ENCODE measurements at places on chromosomes 2 and 18. TPM values are rescaled to one million over a fixed set of nuclear protein-coding genes. Genes with fewer than 3 reads are reported as not detected.

Gene EMILIN2
- 53.4 TPM for total RNA-seq

Gene OSR1
- not detected for total RNA-seq

Gene DYNAP
- not detected for total RNA-seq

Gene NAT8
- not detected for total RNA-seq

Gene ASAP2
- total RNA-seq = 0.74 TPM

Gene D2HGDH
- total RNA-seq = 39.9 TPM

Gene LYG2
- not detected for total RNA-seq

Gene TRIM43
- total RNA-seq = 0.25 TPM

DNA sequence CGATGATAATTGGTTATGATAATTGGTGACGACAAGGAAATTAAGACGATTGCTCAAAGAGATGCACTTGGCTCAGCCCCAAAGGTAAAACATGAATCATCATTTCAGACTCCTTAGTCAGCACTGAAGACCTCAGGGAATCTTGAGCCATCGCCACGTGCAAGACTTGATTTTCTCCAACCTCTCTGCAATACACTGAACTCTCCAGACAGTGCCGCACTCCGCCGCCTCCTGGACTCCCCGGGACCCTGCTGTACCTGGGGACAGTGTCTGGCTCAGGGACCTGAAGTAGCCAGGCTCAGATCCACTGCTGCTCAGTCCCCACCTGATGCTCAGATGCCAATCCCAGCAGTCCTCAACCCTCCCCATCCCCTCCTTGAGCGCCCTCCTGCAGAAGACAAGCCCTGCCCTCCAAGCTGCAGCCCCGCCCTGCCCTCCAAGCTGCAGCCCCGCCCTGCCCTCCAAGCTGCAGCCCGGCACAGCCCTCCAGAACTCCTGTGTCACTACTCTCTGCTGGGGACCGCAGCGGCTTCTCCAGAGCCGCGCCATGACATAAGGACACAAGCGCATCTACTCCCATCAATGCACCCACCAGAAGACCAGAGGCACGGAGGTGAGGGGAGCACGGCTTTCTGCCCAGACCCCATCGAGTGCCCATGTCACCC, 1.1 kb downstream of the TMEM18 start:
- peak; percentile 28 for DNase-seq

DNA sequence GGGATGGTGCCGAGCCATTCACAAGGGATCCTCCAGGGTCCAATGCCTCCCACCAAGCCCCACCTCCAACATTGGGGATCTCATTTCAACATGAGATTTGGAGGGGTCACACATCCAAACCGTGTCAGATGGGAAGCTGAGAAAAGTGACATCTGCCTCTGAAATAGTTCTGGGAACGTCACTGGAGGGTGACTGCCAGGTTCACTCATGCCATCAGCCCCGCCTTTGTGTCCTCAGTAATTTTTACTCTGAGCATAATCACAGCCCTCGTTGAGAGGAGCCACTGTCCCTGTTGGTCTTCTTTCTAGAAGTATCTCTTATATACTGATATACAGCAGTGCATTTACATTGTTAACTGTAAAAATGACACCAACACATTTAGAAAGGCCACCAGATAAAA, 67.4 kb downstream of the KLHL29 start:
- DNase-seq = no peak

- no peak for DNase-seq
These were observed 227.5 kb downstream of the GULP1 start for GRCh38 chr2:188519136-188519535.

DNA sequence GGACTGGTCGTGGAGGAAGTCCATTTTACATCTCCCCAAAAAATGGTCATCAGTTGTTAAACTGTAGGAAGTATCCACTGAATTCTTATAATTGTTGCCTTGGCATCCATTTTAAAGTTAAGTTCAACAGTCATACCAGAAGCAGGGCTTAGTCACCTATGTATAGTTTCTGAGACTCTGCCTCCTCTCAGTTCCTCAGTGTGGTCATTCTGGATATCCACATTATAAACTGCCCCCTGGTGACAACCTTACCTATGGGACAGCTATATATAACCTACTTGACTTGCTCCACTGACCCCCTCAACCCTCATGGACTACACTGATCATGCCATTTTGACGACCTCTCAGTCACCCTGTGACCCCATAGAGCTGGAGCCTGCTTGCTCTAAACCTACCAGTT, 617.0 kb downstream of the LRP1B start:
- no peak for DNase-seq

DNA sequence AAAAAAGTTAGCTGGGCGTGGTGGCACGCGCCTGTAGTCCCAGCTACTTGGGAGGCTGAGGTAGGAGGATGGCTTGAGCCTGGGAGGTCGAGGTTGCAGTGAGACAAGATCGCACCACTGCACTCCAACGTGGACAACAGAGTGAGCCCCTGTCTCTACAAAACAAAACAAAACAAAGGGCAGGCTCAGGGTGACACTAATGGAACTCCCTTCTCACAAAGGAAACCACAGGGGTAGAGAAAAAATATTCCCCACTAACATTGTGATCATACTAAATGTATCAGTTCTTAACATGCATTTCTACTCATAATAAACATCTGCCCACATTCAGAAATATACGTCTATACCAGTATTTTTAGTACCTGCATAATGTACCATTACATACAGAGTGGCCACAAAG, 21.1 kb downstream of the STAM2 start:
- no peak for DNase-seq

DNA sequence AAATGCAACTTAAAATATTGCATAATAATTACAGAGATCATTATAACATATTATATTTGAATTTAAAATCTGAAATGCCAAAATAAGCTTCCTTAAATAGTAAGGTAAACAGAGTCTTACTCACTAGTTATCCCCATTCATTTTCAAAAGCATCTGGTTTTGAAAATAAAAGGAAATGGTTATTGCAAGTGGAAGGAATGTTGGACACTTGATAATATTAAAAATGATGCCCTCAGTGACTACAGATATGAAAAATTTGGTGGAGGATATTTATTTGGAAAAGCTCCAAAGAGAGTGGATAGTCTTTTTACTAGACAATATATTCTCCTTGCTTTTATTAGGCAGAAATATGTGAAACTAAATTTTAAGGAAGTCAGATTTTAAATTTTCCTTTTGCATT, 39.7 kb downstream of the CDH19 start:
- DNase-seq = no peak

DNA sequence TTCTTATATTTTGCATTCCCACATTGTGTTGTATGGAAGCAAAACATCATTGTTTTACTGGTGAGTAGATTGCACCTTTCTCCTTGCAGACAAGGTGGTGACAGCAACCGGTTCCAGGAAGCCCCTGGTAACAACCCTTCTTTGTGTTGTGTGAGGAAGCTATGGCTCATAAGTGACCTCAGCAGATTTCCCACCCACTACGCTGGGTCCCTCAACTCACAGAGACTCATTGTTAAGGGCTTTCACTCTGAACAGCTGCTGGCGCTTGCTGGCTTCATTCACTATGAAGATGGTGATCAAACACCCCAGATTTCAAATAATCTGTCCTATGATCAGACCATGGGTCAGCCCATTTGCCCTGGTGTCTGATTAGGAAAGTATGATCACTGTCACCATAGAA, 53.4 kb downstream of the WIPF1 start:
- DNase-seq = no peak

DNA sequence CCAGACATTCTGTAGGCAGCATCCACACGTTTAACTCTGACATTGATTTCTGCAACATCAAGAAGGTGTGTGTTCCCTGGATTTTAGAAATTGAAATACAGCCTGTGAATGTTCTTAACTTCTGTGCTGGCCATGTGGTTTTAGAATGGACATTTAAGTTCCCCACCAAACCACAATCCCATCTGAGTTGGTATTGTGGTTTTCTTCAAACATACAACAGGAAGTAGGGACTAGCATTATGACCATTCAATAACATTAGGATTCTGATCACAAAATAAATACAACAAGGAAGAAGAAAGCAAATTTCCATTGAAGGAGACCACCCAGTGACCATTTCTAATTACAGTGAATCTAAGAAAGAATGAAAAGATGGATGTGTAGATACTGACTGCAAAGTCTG, 51.2 kb downstream of the MAP3K20 start:
- DNase-seq = no peak

DNA sequence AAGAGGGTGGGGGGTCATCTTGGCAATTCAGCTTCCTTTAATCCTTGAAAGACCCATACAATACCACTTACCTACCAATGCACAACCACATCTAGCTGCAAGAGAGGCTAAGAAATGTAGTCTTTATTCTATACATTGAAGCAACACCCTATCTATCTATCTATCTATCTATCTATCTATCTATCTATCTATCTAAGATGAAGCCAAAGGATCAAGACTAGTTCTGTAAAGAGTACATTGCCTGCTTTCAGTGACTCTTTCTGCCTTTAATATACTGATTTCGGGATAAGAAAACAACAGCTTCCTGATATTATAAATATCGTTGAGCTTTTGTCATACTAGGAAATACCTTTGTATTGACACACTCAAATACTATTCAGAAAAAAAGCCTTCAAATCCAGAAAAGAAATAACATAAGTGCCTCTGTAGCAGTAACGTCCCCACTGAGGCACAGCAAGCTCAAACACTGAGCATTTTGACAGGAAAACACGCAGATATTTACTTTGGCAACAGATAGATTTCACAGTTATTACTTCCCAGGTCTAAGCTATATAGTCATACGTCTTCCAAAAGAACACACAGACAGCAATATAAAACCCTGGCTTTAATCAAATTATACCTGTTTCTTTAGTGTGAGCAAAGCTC, 139.4 kb upstream of the SERTAD2 start:
- DNase-seq = no peak

DNA sequence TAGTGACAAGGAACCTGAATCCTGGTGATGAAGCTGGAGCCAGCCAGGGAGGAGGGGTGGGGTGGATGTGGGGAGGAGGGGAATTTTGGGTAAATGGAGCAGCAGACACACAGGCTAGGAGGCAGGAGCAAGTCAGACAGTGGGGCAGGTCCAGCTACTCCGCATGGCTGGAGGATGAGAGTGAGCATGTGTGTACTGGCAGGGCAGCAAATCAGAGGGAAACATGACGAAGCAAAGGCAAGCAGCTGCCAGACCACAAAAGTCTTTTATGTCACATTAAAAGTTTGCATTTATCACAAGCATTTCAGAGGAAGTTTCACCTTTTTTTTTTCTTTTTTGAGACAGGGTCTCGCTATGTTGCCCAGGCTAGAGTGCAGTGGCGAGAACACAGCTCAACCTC, 11.9 kb upstream of the KIDINS220 start:
- DNase-seq = no peak

DNA sequence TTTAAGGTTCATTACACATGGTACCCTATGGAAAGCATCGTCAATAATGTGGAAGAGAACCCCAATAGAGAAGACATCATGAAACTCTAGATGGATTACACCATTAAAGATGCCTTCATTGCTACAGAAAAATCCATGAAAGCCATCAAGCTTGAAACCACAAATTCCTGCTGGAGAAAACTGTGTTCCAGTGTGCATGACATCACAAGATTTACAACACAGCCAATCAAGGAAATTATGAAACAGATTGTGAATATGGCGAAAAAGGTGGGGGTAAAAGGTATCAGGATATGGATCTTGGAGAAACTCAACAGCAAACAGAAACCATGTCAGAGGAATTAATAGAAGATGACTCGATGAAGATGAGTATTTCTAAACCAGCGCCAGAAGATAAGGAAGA, 200.0 kb downstream of the SLC4A10 start:
- no peak for DNase-seq

DNA sequence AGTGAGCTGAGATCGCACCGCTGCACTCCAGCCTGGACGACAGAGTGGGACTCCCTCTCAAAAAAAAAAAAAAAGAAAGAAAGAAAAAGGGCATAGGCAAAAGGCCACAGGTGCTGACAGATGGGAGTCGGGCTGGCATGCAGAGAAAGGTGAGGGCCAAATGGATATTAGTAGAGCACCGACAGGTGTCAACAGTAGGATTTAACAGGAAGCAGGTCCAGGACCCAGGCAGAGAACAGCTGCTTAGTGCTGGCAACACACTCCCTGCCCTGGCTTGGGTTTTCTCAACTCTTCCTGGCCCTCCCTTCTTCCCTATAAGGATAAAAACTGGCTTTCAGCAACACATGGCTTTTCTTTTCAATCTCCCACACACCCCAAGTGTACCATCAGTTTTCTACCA, 84.9 kb downstream of the MRO start:
- no peak for DNase-seq

GRCh38 chr2:236167297-236168109, 683 bp downstream of the GBX2 start:
- DNase-seq = no peak

DNA sequence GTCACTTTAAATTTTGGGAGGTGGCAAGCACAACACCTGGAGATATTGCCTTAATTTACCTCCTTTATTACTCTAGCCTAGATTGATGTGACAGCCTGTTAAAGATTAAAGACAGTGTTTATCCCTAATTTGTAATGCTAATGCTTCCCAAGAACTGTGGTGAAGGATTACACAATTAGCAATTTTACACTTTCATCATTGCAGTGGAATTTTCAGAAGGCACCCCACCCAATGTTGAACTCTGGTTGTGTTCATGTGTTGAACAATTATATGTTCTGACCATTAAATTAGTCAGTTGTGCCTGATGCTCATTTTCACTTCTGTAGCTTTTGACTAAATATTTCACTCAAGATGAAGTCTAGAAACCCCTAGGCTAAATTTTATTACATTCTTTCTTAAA, 317.1 kb upstream of the CWC22 start:
- DNase-seq = no peak

GRCh38 chr2:124281541-124281940, 256.5 kb downstream of the CNTNAP5 start:
- no peak for DNase-seq

GRCh38 chr2:18925296-18925695, 335.9 kb upstream of the NT5C1B start:
- no peak for DNase-seq

DNA sequence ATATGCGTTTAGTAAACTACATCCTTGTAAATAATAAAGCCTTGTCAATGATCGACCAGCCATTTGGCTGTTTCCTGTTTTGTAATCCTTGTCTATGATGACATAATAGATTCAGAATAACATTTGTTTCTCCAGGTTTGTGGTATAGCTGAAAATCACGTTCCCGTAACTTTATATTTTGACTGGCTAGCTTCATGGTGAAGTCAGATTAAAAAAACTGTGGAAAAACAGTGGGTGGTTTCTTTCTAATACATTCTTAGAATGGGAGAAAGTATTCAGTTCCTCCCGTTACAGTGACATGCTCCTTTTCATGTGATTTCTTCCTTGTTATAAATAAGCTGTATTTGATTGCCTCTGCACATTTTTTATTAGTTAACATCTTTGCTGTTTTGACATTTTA, 366.9 kb downstream of the NYAP2 start:
- DNase-seq = no peak

- DNase-seq = no peak
These were observed 170.6 kb downstream of the DNAH6 start for GRCh38 chr2:84686783-84687476.

GRCh38 chr2:187708272-187708671, 154.0 kb upstream of the TFPI start:
- DNase-seq = no peak
